Endothelial cell of umbilical vein (primary cell): ENCODE measurements at places on chromosomes 13 and 19. TPM values are rescaled to one million over a fixed set of nuclear protein-coding genes. Genes with fewer than 3 reads are reported as not detected.

DNA sequence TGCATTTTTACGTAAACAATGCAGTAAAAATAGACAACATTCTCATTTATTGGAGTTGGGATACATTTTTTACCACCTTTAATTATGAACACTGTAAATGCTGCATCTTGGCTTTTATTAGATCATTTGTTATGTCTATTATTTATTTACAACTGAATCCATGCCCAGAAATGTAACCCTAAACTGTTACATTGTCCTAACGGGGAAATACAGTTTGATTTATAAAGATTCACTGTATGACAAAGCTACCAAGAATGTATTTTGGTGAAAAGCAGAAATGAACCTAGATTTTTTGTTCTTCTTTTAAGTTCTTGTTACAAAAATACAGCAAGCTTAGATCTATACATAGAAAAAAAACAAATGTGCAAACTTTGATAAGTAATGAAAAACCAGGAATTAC lies 1.1 kb downstream of the METTL21C start:
- peak; percentile 25 for DNase-seq

Gene LHB
- not detected in 2 replicates for total RNA-seq

Gene PRRG2
- 1.5 and 2.6 TPM in 2 replicates for total RNA-seq

Gene ZNF17
- 4.7 and 6.4 TPM in 2 replicates for total RNA-seq
